CD4-positive, alpha-beta T cell treated with Interleukin-15 for 1 hour (primary cell): ENCODE measurements at places on chromosomes 6 and 20.

DNA sequence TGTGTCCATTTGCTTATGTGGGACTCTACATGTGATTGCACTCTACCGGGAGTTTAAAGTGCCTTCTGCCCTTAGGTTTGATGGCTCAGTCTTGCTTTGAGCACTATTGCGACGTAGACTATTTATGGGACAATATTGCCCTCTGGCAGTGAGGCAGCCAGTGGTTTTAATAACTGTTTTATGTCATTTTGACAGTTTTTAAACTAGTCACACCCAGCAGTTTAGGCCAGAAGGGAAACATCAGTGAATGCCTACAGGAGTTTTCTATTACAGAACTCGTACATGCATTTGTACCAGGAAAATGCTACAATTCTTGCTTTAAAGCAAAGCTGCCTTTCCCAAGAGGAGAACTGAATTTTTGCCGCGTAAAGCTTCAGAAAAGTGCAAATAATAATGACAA lies 813.7 kb downstream of the KIF16B start:
- DNase-seq = no peak

- DNase-seq = no peak
Measured at GRCh38 chr6:13013681-13014503, 297.3 kb downstream of the PHACTR1 start.

DNA sequence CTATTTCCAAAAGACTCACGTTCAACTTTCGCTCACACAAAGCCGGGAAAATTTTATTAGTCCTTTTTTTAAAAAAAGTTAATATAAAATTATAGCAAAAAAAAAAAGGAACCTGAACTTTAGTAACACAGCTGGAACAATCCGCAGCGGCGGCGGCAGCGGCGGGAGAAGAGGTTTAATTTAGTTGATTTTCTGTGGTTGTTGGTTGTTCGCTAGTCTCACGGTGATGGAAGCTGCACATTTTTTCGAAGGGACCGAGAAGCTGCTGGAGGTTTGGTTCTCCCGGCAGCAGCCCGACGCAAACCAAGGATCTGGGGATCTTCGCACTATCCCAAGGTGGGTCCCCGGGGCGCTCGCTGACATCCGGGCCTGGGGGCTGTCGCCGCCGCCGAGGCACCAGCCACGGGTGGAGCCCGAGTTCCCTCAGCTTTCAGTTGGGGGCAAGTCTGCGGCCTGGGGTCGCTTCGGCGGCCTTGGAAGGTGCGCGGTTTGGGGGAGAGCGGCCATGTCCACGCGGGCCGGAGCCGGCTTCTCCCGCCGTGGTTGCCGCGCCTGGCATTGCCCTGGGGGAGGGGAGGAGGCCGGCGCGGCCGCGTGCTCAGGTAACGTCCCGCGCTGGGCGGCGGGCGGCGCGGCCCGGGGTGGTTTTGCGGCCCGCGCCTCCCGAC lies 429 bp downstream of the AMD1 start:
- DNase-seq = no peak

DNA sequence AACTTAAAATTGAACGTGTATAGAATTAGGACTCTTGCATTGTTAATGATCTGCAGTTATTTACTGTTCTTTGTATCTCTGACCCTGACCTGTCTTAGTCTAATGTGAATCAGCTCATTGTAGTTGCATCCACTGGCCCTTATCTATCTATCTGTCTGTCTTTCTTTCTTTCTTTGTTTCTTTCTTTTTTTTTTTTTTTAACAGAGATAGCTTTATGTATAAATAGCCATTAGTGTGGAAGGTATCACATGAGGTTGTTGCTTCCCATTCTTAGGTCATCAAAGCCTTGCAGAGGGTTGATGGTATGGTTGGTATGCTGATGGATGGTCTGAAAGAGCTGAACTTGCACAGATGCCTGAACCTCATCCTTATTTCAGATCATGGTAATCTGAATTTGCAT lies 59.9 kb downstream of the ENPP1 start:
- DNase-seq = no peak

- DNase-seq = no peak
Measured at GRCh38 chr20:58568483-58569240, 53.5 kb upstream of the APCDD1L start.

DNA sequence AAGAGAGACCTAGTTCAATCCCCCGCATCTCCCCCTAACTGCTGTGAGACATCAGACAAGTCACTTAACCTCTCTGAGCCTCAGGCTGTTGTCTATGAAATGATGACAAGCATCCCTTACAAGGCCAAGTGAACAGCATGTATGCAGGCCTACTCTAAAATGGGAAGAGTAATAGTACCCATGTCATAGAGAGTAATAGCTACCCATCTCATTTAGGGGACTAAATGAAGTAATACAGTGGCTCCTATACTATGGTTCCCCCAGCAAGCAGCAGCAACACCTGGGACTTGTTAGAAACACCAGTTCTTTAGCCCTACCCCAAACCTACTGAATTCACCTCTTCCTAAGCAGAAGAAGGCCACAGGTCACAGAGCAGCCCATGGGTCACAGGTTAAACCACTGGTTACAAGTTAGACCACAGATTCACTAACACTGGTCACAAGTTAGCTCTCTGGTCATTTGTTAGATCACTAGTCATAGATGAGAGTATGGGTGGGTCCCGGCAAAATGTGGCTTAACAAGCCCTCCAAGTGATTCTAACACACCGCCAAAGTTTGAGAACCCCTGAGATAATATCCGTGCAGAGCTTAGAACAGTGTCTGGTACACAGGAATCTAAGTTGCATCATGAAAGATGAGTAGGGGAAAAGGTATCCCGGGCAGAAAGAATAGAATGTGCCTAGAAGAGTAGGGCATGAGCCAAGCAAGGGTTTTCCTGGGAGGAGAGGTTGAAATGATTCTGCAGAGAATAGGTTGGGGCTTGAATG lies 1.4 kb downstream of the DEFB124 start:
- no peak for DNase-seq

DNA sequence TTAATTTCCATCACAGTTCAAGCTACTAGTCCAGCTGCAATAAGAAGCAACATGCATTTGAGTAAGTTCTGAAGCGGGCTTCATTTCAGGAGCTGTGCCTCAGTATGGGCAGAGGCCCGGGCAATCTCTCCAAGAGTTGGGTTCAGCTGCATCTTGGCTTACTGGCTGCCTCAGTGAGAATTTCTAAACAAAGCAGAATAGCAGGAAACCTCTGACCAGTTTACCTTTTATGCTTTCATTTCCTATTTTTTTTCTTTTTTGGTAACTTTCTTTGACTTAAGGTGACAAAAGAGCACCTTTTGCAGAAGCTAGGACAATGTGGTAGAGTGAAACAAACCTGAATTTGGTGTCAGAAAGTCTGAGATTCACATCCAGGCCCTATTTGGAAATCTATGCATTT lies 51.0 kb upstream of the FBXO30 start:
- no peak for DNase-seq
